Hypothalamus (tissue), 51 donors: ENCODE measurements at places on chromosomes 7 and 10.

DNA sequence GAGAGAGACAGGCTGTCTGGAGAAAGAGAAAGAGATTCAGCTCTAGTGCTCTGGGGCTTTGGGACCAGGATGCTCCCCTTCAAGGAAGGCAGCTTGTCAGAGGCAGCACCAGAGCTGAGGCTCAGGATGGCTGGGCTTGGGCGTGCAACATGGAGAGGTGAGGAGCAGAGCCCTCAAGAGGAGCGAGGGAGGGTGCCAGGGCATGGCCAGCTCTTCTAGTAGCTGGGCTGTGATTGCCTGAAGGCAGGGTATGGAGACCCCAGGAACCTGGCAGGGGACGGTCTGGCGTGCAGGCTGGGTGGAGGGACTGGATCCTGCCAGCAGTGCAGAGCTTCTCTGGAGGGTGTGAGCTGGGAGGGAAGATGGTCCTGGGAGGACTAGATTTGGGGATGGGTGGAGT lies 40.2 kb downstream of the ANTXRL start:
- no peak for DNase-seq

DNA sequence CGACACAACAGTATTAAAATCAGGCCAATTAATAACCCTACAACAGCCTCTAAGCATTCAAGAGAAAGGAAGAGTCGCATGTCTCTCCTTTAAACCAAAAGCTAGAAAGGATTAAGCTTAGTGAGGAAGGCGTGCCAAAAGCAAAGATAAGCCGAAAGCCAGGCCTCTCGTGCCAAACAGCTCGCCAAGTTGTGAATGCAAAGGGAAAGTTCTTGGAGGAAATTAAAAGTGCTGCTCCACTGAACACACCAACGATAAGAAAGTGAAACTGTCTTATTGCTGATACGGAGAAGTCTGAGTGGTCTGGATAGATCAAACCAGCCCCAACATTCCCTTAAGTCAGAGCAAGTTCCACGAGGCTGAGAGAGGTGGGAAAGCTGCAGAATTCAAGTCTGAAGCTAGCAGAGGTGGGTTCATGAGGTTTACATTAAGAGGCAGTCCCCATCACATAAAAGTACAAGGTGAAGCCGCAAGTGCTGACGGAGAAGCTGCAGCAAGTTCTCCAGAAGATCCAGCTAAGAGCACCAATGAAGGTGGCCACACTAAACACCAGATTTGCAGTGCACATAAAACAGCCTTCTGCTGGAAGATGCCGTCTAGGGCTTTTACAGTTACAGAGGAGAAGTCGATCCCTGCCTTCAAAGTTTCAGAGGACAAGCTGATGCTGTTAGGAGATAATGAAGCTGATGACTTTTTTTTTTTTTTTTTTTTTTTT lies 194.8 kb downstream of the MAD1L1 start:
- DNase-seq: no peak

- DNase-seq: no peak
These were observed 47.7 kb downstream of the LRGUK start for GRCh38 chr7:134174795-134175261.

DNA sequence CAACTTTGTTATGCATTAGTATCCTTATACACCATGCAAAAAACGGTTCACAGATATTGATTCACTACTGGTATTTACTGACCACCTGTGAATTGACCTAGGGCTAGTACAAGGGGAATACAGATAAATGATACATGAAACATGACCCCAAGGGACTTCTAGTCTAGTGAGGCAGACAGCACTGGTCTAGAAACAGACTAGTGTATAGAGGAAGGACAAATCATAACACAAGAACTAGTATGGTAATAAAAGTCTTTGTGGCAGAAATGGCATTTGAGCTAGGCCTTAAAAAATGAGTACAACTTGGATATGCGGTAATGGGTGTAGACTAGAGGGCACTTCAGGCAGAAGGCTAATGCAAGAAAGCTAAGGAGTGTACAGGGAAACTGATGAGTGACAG lies 86.6 kb downstream of the SLC25A13 start:
- DNase-seq: no peak

- DNase-seq: no peak
These were observed 948.8 kb upstream of the POT1 start for GRCh38 chr7:125878235-125878956.

GRCh38 chr10:93075369-93076221 lies 1.9 kb downstream of the CYP26A1 start:
- DNase-seq: no peak

GRCh38 chr7:155141562-155141961 lies 71.4 kb downstream of the HTR5A start:
- DNase-seq: no peak

DNA sequence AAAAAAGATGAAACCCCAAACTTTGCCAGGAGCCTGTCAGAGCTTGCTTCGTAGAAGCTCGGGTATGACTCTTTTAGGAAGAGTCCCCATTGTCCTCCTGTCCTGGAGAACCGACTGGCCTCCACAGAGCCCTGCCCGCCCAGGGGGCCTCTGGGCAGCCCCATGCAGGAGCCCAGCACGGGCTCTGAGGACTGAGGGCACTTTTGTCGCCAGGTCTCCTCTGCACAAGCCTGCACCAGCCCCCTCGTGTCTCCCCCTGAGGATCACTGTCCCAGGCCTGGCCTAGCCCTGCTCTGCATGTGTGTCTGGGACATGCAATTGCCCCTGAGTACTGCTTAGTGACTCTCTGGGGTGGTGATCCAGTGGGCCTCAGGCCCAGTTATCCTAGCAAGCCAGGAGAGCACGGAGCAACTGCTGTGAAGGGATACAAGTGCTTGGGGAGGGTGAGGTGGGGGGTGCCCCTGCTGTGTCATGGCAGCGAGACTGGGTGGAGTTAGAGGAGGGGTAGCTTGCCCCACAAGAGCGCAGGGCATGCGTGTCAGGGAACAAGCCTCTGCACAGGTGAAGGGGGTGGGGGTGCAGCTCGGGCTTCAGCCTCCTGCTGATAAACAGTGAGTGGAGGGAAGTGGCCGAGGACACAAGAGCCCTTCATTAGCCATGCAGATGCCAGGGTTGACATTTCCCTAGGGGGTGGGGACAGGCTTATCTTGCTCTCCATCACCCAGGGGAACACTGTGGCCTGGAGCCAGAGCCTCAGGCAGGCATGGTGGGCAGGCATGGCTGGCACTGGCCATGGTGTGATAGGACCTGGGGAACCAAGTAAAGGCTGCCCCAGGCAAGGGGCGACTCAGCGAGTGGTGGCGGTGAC lies 143.4 kb downstream of the C10orf105 start:
- DNase-seq: no peak
